ENCODE measurements at places on chromosomes 6 and 20.
A peak's percentile ranks its signal among the peaks of the same experiment; 100 is the strongest.

DNA sequence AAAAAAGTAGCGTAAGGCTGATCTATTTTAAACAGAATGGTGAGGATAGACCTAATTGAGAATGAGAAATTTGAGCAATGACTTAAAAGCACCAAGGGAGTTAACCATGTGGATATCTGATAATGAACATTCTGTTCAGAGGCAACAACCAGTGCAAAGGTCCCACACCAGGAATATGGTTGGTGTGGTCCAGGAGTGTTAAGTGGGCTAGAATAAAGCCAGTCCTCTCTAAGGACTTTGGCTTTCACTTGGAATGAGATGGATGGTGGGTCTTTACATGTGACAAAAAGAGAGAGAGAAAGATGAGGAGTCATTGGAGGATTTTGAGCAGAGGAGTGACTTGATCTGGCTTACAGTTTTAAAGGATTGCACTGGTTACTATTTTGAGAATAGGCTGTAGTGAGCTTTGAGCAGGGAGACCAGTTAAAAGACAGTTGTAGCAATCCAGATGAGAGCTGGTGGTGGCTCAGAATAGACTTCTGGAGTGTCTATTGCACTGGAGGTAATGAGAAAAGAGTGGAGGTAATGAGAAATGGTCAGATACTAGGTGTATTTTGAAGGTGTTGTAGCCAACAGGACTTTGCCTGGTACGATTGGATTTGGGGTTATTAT, 89.8 kb downstream of the SCAF8 start:
- no peak for DNase-seq

GRCh38 chr6:133827766-133828165, 61.1 kb upstream of the TCF21 start:
- DNase-seq, result no peak

DNA sequence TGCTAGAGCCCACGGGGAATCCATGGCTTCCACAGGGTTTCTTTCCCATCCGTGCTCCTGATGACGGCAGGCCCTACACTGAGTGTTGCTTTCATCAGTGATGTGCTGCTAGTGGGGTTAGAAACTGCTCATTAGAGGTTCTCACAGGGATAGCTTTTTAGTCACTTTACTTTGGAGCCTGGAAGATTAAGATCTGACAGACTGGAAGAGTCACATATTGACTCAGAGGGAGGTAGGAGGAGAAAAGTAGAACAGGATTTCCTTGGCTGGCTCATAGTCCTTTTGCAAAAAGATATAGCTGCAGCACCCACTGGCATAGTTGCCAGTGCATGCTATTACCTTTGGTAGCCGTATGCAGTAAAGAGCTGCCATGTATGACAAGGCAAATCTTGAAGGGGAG, 890.3 kb downstream of the C6orf118 start:
- DNase-seq, result no peak

DNA sequence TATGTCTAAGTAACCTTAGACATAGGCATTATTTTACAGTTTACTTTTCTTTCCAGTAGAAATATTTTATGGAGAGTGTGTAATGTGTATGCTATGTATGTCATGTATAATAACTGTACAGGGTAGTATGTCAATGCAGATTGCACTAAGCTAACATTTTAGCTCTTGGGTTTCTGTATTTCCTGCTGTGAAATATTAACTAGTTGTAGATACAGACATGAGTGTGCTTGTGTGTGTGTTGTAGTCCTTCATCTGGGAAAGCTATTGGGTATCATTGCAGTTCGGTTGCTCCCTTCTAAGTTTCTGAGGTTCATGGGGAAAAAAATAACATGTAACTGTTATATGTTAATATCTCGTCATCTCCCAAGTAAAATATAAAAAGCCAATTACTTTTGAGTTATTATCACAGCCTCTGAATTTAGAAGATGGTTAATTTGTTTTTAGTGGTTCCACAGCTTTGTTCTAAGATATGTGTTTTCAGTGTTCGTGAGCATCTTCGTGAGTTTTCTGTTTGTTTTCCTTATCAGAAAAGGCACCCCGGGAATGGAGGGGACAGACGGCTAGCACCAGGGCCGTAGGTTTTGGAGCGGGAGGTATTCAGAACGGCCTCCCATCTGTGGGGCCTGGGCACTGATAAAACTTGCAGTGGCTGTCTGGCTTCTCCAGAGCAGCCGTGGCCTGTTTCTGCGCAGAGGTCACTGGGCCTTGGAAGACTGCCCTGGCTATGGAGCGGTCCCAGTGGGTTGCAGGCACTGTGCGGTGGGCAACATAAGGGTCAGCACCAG, 215.0 kb downstream of the ARID1B start:
- DNase-seq, result no peak

DNA sequence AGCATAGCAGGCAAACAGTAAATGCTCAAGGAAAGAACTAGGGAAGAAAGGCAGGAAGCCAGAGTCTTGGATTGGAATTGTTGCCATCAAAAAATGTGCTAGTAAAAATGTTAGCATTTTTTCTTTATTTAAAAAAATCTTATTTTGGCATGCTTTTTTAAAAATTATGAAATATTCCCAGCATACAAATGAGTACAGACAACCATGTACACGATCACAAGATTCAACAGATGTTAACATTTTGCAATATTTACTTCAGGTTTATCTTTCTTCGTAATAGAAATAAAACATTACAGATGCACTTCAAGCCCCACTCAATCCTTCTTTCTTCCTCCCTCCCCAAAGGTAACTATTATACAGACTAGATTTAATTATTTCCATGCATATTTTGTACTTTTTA, 27.4 kb upstream of the NOP56 start:
- DNase-seq, result no peak

- peak; percentile 57 for DNase-seq
Observed at GRCh38 chr6:41846666-41847237, 48.4 kb downstream of the USP49 start.

- DNase-seq, result no peak
Observed at GRCh38 chr6:25956226-25956625, 6.4 kb upstream of the TRIM38 start.

DNA sequence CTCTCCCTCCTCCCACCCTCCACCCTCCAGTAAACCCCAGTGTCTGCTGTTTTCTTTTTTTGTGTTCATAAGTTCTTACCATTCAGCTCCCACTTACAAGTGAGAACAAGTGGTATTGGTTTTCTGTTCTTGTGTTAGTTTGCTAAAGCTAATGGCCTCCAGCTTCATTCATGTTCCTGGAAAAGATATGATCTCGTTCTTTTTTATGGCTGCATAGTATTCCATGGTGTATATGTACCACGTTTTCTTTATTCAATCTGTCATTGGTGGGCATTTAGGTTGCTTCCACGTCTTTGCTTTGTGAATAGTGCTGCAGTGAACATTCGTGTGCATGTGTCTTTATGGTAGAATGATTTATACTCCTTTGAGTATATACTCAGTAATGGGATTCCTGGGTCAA, 42.7 kb upstream of the KCNG1 start:
- DNase-seq, result no peak

GRCh38 chr20:17543531-17544131, 12.5 kb upstream of the BFSP1 start:
- DNase-seq, result no peak

DNA sequence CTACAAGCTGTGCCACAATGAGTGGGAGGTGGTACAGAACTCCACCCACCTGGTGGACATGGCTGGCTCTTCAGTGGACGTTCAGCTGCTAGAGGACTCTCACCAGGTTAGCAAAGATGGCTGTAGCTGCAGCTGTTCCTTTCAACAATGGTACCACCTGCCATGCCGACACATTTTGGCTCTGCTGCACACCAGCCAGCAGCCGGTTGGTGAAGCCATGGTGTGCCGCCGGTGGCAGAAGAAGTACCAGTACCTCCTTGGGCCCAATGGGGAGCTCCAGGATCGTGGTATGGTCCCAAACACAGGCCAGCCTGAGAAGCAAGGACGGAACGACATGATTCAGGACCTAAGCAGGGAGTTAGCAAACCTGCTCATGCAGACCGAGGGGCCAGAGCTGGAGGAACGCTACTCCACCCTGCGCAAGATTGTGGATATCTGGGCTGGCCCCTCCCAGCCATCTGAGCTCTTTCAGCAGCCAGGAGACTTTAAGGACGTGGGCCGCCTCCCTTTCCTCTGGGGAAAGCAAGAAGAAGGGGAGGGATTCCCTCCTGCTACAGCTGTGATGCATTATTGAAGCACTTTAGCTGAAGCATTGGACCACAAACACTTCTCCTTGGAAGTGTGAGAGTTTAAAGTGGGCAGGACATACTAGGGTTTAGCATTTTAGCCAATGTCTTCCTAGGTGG, 2.8 kb upstream of the ZSWIM1 start:
- no peak for DNase-seq

DNA sequence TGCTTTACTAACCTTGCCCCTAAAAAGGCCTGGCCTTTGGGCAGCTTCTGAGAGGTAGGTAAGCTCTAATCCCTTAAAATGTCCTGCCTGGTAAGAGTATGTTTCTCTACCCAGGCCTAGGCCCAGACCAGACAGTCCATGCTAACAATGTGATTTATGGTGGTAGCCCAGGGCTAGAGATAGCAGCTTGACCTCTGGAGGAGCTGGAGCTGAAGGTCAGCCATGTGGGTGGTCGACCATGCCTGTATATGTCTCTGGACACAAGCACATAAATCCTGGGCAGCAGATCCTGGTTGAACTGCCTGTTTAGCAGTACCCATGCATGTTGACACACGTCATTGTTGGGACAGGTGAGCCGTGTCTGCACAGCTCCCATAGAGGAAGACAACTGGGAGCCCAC, 62.1 kb upstream of the PHACTR1 start:
- DNase-seq, result no peak
